Stimulated activated CD8-positive, alpha-beta memory T cell treated with anti-CD3 and anti-CD28 coated beads, Interleukin-2, amount 100 ng/mL, for 1 hour (primary cell): ENCODE measurements at places on chromosomes 1 and 21.

DNA sequence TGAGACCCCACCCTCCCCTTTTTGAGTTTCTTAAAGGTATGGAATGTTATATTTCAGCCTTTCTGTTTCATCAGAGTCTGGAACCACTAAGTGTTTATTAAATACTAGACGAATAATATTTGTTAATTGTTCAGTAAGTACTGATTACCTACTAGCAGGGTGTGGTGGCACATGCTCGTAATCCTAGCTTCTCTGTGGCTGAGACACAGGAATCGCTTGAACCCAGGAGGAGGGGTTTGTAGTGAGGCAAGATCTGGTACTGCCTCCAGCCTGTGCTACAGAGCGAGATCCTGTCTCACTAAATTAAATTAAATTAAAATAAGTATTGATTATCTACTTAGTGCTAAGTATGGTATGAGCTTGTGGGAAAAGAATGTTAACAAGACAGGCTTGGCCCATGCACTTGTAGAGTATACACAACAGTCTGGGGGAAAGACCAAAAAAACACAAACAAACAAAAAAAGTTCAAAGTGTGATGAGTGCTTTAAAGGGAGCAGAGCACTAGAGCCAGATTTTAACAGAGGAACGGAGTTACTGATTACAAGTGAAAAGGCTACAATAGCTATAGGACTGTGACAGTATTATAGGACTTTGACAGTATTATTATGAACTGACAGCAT lies 2.4 kb downstream of the CEPT1 start:
- DNase-seq: no peak

GRCh38 chr21:39315603-39316445 lies 2.4 kb upstream of the BRWD1 start:
- DNase-seq: no peak

GRCh38 chr1:40064797-40065499 lies 24.4 kb downstream of the CAP1 start:
- no peak for DNase-seq

- no peak for DNase-seq
These were observed 411.0 kb downstream of the CAMTA1 start for GRCh38 chr1:7196036-7196911.

GRCh38 chr1:235997049-235997448 lies 67.8 kb downstream of the NID1 start:
- no peak for DNase-seq

- DNase-seq: no peak
These were observed 434.3 kb downstream of the GPATCH2 start for GRCh38 chr1:217196616-217197015.

GRCh38 chr1:47191940-47192457 lies 2.2 kb upstream of the PDZK1IP1 start:
- DNase-seq: no peak

- no peak for DNase-seq
These were observed 13.8 kb downstream of the SLC35E2B start for GRCh38 chr1:1678581-1679380.

DNA sequence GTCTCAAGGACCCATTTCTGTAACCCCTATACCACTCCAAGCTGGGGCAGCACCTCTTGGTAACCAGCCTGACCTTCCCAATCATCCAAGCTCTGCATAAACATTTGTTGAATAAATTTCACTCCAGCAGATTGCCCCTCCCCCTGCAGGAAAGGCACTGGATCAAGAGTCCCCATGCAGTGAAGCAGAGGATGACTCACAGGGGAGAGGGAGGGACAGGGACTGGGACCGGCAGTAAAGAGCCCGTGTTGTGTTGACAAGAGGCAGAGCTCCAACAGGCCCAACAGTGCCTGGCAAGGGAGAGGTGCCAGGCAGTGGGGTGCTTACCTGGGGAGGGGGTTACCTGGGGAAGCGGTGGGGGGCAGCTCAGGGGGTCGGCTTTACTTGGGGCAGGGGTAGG lies 32.3 kb downstream of the SLC9A1 start:
- no peak for DNase-seq

- DNase-seq: no peak
These were observed 34.9 kb upstream of the TACSTD2 start for GRCh38 chr1:58611861-58612385.

- no peak for DNase-seq
These were observed 96.7 kb downstream of the DYRK1A start for GRCh38 chr21:37463083-37463801.

GRCh38 chr1:28865997-28866650 lies 48.2 kb upstream of the EPB41 start:
- no peak for DNase-seq

DNA sequence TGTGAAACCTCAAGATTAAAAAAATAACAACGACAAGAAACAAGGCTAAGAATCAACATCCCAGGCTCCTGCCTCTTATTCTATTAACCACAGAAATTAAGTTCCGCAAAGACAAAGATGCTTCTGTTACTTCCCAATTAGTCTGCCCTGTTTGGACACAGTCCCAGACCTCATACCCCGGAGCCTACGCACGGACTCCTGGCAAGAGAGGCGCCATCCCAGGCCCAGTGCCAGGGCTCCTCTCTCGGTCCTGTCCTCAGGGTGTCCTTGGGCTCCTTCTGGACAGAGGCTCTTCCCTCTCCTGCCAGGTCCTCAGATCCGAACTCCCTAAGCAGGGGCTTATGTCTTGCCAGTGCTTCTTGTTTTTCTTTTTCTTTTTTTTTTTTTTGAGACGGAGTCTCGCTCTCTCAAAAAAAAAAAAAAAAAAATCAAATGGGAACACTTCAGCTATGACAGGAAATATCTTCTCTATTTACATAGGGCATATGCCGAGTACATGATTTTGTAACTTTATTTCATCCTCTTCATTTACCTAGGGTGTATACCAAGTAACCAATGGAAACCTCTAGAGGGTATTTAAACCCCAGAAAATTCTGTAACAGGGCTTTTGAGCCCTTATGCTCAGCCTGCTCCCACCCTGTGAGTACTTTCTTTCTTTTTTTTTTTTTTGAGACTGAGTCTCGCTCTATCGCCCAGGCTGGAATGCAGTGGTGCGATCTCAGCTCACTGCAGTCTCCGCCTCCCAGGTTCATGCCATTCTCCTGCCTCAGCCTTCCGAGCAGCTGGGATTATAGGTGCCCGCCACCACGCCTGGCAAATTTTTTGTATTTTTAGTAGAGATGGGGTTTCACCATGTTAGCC lies 11.7 kb upstream of the ENO1 start:
- DNase-seq: no peak
